ENCODE measurements at places on chromosomes 7 and 10.

- DNase-seq, result no peak
Measured at GRCh38 chr7:99949645-99950228, 20.3 kb upstream of the GJC3 start.

DNA sequence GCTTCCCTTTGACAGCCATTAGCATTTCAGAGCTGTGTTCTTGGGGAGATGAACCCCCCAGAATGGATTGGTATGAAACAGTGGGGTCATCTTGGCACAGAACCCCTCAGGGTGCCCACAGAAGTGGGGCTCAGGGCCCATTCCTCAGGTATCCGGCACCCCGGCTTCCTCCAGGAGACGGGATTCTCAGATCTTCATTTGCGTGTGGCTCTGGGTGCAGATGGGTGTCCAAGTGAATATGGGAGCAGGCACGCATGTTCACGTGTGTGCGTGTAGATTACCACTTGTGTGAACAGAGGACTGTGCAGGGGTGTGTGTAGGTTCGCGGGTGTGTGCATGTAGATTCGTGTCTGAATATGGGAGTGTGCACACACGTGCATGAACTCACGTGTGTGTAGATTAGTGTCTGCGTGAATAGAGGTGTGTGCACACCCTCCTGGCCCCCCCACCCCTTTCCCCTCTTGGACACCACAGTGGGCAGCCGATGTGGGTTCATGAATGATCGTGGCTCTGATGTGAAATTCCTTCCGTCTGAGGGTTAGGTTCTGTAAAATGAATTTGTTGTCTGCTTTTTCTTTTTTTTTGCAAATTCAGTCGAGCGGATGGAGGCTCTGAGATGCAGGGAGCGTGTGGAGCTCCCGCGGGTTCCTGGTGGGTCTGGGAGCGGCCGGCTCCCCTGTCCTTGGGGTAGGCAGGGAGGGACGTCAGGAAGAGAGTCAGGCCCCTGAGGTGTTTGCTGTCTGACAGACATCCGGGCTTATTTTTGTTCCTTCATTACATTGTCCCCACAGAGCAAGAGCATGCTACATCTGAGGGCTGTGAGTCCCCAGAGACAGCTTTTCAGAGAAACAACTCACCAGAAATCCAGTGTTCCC is 7.4 kb downstream of the ELFN1 start:
- DNase-seq, result peak; percentile 14

DNA sequence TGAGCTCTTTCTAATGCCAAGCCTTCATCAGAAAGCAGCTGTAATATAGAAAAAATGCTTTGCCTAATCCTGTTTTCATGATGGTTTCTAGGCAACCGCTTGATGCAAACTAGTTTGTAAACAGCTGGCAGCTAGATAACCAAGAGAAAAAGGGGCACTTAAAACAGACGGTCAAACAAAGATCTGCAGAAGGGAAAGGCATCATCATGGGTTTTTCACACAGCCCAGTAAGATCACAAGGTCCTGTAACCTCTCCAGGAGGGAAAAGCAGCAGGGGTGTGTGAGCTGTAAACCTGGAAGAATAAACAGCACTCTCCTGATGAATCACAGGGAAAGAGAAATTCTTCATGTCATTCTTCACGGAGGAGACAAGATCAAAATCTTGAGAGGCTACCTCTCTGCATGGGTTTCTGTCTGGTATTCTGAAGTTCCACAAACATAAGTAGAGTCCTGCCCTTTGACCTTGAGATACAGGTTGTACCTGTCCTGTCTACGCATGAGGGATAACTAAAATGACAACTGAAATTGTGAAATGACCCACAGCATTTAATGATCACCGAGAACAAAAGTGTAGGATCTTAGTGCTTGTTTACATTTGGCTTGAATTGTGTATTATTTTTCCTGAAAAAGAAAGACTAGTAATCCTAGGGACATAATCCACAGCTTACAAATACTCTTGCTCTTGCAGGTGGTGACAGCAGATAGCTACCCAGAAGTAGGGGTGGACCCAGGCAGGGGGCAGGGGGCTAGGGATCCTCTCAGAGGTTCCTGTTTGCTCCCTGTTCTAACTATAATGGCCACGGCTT is 48.0 kb downstream of the CREB3L2 start:
- no peak for DNase-seq

DNA sequence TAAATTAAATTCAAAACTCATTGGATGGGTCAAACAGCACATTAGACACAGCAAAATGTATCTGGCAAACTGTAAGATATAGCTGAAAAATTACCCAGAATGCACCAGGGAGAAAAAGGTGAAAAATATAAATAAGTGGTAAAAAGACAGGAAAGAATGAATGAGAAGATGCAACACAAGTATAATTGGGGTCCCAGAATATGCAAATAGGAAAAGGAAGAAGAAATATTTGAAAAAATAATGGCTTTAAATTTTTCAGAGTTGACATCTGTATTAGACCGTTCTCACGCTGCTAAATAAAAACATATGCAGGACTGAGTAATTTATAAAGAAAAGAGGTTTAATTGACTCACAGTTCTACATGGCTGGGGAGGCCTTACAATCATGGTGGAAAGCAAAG is 167.7 kb upstream of the PLXNA4 start:
- DNase-seq, result no peak

- peak; percentile 16 for DNase-seq
Measured at GRCh38 chr7:95246831-95247370, 77.4 kb downstream of the PON1 start.

DNA sequence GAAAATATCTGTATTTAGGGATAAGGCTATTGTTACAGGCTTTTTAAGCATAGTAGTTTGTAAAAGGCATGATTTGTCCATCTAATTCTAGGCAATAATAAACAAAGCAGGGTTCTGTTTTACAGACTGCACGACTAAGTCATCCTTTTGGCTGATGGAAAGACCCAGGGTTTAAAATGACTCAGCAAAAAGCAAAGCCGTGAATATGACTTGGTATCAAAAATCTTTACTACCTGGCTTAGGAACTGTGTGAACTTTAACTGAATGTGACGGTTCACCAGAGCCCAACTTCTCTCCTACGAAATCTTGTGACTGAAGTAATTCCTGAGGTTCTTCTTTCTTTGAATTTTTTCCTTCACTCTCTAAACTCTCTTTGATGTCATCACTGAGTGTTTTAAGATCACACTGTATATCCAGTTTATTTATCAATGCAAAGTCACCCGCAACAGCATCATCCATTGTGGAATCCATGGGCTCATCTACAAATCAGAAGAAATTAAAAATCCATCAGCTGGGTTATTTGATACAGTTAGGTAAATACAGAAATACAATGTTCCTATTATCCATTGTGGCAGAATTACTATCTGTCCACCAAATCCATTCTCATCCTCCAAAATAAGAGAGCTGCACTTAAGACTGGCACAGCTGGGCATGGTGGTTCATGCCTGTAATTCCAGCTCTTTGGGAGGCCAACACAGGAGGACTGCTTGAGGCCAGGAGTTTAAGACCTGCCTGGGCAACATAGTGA is 17.0 kb downstream of the ATE1 start:
- no peak for DNase-seq

GRCh38 chr7:98027342-98028033 is 37.5 kb upstream of the OCM2 start:
- no peak for DNase-seq

GRCh38 chr10:96614515-96614914 is 27.7 kb upstream of the TM9SF3 start:
- no peak for DNase-seq

DNA sequence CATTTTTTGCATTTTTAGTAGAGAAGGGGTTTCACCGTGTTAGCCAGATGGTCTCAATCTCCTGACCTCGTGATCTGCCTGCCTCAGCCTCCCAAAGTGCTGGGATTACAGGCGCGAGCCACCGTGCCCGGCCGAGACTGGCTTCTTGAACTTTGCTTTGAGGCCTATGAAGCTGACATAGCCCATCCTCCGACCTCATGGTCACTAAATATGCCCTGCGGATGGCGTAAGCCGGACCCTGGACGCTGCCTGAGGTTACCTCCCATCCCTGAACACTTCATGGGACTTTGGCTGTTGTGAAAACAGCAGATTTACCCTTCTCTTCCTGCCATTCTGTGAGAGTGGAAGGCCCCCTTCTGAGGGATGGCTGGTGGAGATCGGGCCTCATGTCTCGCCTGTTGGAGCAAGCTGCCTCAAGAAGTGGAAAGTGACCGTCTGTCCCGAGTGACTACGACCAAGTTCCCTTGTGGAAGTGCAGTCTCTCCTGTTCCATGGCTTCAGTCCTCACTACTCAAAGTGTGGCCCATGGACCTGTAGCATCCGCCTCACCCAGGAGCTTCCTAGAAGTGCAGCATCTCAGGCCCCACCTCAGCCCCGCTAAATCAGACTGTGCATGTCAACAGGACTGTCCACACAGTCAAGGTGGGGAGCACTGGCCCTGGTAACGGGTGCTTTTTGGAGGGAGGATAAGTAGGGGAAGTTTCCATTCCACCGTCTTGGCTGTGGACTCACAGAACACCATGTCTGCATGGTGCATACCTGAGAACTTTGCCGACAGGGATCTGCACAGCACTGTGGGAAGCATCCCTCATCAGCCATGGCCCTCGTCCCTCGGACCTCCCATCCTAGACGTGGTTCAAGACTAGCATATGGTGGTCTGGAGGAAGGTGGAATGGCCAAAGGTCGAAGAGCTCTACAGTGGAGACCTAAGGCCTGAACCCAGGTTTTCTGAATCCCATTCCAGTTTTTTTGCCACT is 210.5 kb upstream of the SHH start:
- peak; percentile 7 for DNase-seq

DNA sequence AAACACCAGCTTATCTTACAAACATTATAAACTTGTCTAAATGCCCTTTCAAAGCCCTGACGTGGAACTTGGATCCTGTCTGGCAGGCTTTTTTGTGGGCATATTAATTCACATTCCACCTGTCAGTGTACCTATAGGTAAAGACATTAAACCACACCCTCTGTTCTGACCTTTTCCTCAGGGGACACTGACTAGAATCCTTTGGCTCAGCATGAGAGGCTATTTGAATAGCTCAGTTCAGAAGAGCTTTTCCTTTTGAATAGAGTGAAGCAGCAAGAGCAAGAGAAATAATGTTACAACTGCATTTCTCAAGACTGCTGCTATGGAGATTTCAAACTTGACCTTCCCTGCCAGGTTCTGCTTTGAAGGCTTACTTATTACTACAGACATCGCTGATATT is 76.9 kb downstream of the CYP51A1 start:
- DNase-seq, result no peak

- no peak for DNase-seq
Measured at GRCh38 chr7:11714676-11715075, 117.3 kb downstream of the THSD7A start.

DNA sequence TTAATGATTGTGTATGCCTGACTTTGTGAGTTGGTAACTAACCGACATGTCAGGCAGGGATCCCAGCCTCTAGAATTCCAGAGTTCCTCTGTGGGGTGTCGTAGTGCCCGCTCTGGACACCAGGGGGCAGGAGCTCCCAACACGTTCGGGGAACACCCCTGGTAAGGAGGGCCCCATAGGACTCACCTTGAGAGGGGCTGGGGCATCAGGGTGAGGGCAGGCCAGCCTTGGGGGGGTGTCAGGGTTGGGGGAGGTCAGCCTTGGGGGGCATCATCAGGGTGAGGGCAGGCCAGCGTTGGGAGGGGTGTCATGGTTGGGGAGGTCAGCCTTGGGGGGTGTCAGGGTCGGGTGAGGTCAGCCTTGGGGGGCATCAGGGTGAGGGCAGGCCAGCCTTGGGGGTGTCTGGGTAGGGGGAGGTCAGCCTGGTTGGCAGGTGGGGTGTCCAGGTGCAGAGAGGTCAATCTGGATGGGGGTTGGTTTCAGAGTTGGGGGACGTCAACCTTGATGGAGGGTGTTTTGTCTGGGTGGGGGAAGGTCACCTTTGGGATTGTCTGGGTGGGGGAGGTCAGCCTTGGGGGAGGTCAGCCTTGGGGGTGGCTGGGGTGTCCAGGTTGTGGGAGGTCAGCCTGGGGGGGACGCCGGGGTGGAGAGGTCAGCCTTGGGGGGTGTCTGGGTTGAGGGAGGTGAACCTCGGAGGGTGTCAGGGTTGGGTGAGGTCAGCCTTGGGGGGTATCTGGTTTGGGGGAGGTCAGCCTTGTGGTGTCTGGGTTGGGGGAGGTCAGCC is 45.6 kb upstream of the SUN1 start:
- DNase-seq, result peak; percentile 70

- DNase-seq, result no peak
Measured at GRCh38 chr10:97003804-97004201, 171.7 kb downstream of the LCOR start.

- DNase-seq, result no peak
Measured at GRCh38 chr7:24279512-24279911, 4.5 kb upstream of the NPY start.

DNA sequence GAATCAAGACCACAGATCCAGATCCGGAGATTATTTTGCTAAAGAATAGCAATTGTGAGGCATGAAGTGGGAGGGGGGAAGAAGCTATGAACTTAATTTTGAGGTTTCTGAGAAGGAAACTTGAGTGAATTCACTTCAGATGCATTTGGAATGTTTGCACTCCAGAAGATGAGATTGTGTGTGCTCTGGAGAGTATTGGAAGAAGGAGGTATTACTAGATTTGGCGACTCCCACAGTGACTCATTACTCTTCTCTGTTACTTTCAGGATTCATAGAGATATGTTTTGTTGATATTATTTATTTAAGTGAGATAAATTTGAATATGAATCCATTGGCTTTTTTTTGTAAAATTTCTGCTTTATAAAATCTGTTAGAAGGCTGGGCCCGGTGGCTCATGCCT is 80.7 kb downstream of the ANKRD30A start:
- DNase-seq, result no peak

DNA sequence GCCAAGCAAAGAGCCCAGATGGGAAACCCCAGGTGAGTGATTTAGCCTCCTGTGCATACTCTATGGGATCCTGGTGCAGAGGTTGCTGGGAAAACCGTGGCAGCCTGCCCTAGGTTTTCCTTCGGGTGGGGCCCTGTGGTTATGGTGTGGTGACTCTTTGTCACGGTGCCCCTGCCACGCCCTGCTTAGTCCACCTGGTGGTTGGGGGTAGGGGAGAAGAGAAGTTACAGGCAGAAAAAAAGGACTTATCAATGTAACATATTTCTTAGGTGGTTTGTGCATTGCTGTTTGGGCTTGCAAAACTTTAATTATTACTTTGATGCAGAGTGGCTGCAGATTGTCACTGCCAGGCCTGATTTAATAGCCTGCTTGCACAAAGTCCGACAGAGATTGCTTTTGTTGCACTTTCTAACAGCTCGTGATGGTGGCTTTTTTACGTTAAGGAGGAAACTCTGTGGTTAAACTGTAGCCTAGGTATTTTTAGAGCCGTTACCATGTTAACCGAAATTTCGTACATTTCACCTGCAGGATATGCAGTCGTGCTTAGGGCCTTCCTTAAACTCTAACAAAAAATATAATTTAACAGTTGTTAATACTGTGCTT is 197.4 kb downstream of the RNLS start:
- DNase-seq, result peak; percentile 83
